ENCODE measurements at places on chromosomes 2 and 18. TPM values are rescaled to one million over a fixed set of nuclear protein-coding genes. Genes with fewer than 3 reads are reported as not detected.

EPHA4 gene
- 26.3 TPM for total RNA-seq

MCEE gene
- total RNA-seq, result 16.3 TPM

ACVR1C gene
- total RNA-seq, result 1.8 TPM

MAB21L4 gene
- not detected for total RNA-seq

CCDC148 gene
- not detected for total RNA-seq

OR6B2 gene
- not detected for total RNA-seq

SLC9A4 gene
- 0.10 TPM for total RNA-seq

ADAM23 gene
- 0.26 TPM for total RNA-seq

IL36B gene
- not detected for total RNA-seq

UGT1A1 gene
- total RNA-seq, result not detected
